Type B pancreatic cell (in vitro differentiated cells): ENCODE measurements at places on chromosomes 4 and X. TPM values are rescaled to one million over a fixed set of nuclear protein-coding genes. Genes with fewer than 3 reads are reported as not detected.

GRCh38 chr4:110735686-110736085, 112.8 kb upstream of the PITX2 start:
- peaks cover 7% of the 10 kb centered on the region for H3K27me3 ChIP-seq
- H3K4me1 ChIP-seq: no peaks in the 10 kb centered on the region
- no peak overlapping the region for H3K27ac ChIP-seq
- no peaks in the 10 kb centered on the region for H3K36me3 ChIP-seq
- DNase-seq: no peak

- H3K27me3 ChIP-seq: no peaks in the 10 kb centered on the region
- peak overlapping the region; percentile 100 for H3K4me3 ChIP-seq
- no peak overlapping the region for H3K27ac ChIP-seq
- H3K36me3 ChIP-seq: no peaks in the 10 kb centered on the region
These were observed 1.6 kb downstream of the LRBA start for GRCh38 chr4:151013491-151013890.

DNA sequence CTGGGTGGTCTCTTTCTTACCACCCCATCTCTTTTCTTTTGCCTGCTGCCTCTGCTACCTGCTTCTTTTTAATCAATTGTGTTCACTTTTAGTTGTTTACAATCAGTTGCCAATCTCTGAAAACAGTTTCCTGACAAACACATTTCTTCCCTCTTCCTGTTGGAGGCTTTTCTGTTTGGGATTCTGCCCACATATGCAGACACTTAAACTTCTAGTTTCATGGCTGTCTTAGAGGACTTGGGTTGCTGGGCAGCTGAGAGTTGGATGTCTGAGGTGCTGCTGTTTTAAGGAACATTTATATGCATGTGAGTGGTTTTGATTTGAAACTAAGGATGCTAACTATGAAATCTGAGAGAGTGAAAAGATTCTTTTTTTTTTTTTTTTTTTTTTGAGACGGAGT, 112.3 kb upstream of the LIMCH1 start:
- no peaks in the 10 kb centered on the region for H3K36me3 ChIP-seq
- H3K27me3 ChIP-seq: no peaks in the 10 kb centered on the region
- no peak for DNase-seq

- H3K4me1 ChIP-seq: peaks cover 14% of the 10 kb centered on the region
- no peak overlapping the region for H3K4me3 ChIP-seq
- no peak for DNase-seq
- no peaks in the 10 kb centered on the region for H3K36me3 ChIP-seq
These were observed 128.8 kb upstream of the NKX1-1 start for GRCh38 chr4:1534876-1535526.

- no peaks in the 10 kb centered on the region for H3K36me3 ChIP-seq
- H3K27ac ChIP-seq: no peak overlapping the region
These were observed 119.4 kb upstream of the FAM9B start for GRCh38 chrX:9153300-9153699.

DNA sequence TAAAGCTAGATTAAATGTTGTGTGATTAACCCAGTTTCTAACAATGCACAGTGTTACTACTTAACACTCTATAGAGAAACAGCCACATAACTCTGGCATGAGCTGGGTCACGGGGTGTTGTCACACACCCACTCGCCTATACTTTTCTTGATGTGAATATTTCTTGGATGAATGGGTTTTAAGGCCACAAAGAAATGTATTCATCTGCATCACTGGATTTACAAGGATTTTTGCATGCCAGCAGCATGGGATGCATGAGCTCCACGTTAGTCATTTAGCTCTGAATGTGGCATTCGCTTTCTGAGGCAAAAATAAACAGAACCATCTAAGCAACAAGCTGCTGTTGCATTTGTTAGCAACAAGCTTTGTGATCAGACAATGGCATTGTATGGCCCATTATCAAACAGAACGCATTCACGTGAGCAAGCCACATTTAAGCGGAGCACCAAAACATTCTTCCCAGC, 89.7 kb downstream of the LRP2BP start:
- no peak overlapping the region for H3K4me3 ChIP-seq
- peaks cover 15% of the 10 kb centered on the region for H3K4me1 ChIP-seq
- no peaks in the 10 kb centered on the region for H3K27me3 ChIP-seq
- no peak for DNase-seq
- H3K27ac ChIP-seq: no peak overlapping the region
- no peaks in the 10 kb centered on the region for H3K36me3 ChIP-seq

- no peak for DNase-seq
- no peaks in the 10 kb centered on the region for H3K36me3 ChIP-seq
- no peak overlapping the region for H3K4me3 ChIP-seq
These were observed 331.7 kb upstream of the ADGRL3 start for GRCh38 chr4:60868232-60868960.

DNA sequence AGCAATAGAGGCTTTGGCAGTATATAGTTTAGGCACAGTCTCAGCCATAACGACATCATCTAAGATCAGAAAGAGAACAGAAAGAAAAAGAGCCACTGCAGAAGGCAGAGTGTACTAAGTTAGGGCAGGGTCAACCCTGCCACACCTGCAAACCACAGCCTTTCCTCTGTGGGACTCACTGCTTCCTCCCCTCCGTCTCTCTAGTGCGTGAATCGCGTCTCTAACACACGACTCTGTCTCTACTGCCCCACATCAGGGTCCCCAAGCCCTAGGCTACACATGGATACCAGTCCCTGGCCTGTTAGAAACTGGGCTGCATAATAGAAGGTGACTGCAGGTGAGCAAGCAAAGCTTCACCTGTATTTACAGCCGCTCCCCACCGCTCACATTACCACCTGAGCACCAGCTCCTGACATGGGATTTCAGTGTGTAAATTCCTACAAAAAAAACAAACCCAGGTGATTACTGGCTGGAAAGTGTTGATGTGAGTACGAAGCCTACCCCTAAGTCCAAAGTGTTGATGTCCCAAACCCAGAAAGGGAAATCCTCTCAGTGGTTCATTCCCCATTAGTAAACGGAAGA, 128.9 kb downstream of the PRKX start:
- no peak overlapping the region for H3K4me3 ChIP-seq
- no peak for DNase-seq
- no peak overlapping the region for H3K27ac ChIP-seq
- H3K27me3 ChIP-seq: peaks cover 10% of the 10 kb centered on the region

GRCh38 chrX:20274121-20274520, 7.4 kb upstream of the RPS6KA3 start:
- DNase-seq: no peak
- H3K27me3 ChIP-seq: no peaks in the 10 kb centered on the region
- H3K4me3 ChIP-seq: no peak overlapping the region
- H3K4me1 ChIP-seq: no peaks in the 10 kb centered on the region
- H3K36me3 ChIP-seq: no peaks in the 10 kb centered on the region
- no peak overlapping the region for H3K27ac ChIP-seq

DNA sequence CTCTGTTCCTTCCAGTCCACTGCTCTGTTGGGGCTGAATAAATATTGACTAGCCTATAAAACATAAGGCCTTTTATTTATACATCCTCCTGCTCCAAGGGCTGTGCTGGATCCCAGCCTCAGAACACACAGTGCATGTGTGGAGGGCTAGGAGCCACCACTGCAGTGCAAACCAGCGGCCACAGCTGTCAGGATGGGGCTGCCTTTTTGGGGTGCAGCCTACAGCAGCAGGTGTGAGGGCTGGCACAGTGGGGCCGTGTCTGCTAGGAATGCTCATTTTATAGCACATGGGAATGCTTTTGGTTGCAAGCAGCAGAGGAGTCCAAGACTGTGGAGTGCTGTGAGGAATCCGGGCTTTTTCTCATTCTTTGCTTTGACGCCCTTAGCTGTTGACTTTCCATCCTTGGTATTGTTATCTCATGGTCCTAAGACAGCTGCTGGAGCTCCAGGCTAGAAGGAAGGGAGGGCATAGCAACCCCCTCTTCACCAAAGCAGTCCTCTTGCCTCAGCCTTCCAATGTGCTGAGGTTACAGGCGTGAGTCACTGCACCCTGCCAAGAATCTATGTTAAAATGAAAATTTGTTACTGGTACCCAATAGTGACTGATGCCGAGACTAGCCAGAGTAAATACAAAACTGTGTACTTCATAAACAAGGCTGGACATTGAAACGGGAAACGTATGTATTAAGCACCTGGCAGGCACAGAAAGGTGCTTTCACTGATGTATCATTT, 334.3 kb upstream of the GATB start:
- H3K27me3 ChIP-seq: peaks cover 3% of the 10 kb centered on the region
- DNase-seq: no peak
- H3K36me3 ChIP-seq: no peaks in the 10 kb centered on the region
- H3K4me3 ChIP-seq: no peak overlapping the region

DNA sequence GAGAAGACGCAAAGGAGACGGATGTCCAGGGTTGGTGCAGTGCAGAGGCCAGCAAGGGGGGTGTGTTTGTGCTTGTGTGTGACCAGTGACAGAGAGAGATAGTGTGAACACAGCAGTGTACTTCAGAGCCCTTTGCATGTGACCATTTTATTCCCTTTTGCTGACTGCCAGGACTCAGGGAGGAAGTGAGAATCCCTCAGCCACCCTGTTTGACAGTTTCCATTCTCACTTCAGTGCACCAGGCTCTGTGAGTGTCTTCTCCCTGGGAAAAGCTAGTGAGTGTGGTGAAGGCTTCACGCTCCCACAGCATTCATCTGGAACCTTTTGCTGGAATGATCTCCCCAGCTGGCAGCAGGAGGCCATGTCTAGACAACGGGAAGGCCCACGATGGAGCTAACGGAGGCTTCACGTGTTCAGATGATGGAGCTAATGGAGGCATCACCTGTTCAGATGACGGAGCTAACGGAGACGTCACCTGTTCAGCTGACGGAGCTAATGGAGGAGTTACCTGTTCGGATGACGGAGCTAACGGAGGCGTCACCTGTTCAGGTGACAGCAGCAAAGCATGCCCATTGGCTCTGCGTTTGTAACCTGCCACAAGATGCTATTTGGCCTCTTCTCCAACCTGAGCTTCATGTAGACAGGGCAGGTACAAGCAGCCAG, 195.4 kb downstream of the AFAP1 start:
- no peak overlapping the region for H3K4me3 ChIP-seq
- no peaks in the 10 kb centered on the region for H3K36me3 ChIP-seq
- no peaks in the 10 kb centered on the region for H3K4me1 ChIP-seq
- H3K27ac ChIP-seq: no peak overlapping the region

DNA sequence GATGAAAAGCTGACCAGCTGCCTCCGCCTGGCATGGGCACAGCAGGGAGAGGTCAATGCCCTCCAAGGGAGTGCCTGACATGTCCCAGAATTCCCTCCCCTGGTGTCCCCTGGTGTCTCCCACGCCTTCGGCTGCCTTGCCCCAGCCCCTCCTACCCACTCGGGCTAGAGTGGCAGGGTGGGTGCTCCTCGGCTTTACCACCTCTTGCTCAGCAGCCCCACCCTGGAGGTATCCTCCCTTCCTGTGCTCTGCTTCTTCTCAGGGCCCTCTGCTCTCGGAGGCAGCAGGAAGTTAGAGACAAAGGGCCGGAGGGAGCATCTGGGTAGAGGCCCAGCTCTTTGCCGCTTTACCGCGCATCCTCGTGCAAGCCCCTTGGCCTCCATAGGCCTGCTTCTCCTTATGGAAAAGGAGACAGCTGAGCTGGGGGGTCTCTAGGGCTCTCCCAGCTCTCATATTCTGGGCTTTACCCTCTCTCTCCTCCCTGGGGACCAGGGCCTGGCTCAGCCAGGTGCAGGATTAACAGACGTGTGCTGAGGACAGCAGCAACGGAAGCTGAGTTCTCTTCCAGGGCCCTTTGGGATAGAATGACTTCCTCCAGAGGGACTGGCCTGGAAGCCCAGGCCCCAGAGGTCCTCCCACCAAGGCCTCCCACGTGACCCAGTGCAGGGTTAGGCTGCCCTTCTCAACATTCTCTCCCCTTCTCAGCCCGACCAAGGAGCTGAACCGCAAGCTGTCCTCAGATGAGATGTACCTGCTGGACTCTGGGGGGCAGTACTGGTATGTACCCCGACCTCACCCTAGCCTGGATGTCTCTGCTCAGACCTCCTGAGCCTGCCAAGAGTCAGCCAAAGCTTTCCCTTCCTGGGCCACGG, 17.2 kb downstream of the XPNPEP2 start:
- no peak overlapping the region for H3K27ac ChIP-seq
- no peak overlapping the region for H3K4me3 ChIP-seq
- H3K27me3 ChIP-seq: no peaks in the 10 kb centered on the region
- no peak for DNase-seq
- no peaks in the 10 kb centered on the region for H3K4me1 ChIP-seq
- no peaks in the 10 kb centered on the region for H3K36me3 ChIP-seq

F11 gene
- 0.72 and 1.0 TPM in 2 replicates for total RNA-seq

TRIM2 gene
- total RNA-seq: 83.1 and 105 TPM in 2 replicates

STARD8 gene
- 0.67 and 9.9 TPM in 2 replicates for total RNA-seq

TMEM271 gene
- total RNA-seq: 0.21 and 0.36 TPM in 2 replicates

OTUD6A gene
- total RNA-seq: not detected in 2 replicates
